Kidney epithelial cell (primary cell): ENCODE measurements at places on chromosomes 1 and 21.

DNA sequence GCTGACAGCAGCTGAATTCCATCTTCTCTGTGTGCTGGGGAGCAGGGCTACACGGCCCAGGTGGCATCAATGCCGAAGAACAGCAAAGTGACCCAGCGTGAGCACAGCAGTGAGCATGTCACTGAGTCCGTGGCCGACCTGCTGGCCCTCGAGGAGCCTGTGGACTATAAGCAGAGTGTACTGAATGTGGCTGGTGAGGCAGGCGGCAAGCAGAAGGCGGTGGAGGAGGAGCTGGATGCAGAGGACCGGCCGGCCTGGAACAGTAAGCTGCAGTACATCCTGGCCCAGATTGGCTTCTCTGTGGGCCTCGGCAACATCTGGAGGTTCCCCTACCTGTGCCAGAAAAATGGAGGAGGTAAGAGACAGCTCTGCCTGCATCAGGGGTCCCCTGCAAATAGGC lies 16.6 kb downstream of the SLC6A17 start:
- DNase-seq: no peak

DNA sequence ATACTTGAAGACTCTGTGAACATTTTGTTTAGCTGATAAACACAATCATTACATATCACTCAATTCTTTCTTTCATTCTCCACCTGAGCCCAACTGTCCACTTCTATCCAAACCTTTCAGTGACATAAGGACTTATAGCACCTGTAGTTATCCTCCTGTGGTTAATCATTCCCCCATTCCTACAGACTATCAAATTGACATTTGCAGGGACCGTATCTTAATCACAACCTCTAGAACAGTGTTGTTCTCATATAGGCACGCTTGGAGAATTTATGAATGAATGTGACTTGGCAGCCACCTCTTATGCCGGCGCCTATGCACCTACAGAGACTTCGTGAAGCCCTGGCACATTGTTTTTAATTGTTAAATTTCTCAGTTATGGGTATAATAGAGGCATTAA lies 83.9 kb upstream of the CXADR start:
- no peak for DNase-seq

- DNase-seq: no peak
Measured at GRCh38 chr1:98323388-98323787, 338.1 kb upstream of the SNX7 start.

DNA sequence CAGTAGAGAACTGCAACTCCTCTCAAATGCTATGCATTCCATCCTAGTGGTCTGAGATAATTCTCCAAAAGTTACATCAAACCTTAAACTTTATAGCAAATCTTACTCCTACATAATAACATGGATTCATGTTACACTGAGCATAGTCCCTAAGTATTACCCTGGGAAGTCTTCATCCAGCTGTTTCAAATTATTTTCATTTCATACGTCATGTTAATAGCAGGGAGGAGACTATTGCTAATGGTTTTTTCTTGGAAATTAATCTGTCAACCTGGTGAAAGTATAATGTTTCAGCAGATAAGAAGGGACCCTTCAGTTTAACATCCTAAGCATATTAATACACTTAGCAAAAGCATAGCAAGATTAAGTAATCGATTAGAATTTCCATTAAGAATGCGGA lies 318.1 kb downstream of the USP25 start:
- DNase-seq: no peak

DNA sequence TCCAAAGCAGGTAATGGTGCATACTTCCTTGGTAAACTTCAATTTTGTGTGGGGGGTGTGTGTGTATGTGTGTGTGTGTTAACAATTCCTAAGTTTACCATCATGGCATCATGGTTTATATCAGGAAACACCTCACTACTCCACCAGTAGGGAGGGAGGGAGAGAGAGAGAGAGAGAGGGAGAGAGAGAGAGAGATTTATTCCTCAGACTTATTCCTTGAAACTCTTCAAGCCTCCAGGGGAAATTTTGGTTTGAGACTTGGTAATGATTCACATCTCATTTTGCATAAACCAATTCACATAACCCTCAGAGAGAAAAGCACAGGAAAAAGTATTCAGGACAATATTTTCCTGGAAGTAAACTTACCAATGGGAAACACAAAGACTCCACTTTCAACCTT lies 115.0 kb downstream of the TTLL7 start:
- DNase-seq: no peak

- DNase-seq: peak; percentile 82
Measured at GRCh38 chr1:36133484-36133883, 8.5 kb upstream of the COL8A2 start.

GRCh38 chr1:9155879-9156278 lies 27.0 kb upstream of the GPR157 start:
- DNase-seq: no peak

GRCh38 chr1:158037866-158038359 lies 44.5 kb downstream of the KIRREL1 start:
- DNase-seq: no peak

DNA sequence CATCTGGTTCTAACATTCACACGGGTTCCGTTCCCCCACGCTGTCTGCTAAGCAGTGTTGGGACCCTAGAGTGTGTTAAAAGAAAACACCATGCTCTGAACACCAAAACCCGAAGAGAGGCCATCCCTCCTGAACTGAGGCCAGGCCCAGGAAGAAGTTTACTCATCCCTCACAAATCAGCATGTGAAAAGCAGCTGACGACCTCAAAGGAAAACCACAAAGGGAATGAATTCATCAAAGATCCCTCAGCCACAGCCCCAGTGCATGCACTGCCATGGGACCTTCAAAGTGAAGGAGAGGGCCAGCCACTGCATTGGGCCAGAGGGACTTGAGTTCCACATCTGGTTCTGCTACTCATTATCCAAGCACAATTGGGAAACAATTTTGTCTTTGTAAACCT lies 7.0 kb upstream of the PSEN2 start:
- peak; percentile 35 for DNase-seq

DNA sequence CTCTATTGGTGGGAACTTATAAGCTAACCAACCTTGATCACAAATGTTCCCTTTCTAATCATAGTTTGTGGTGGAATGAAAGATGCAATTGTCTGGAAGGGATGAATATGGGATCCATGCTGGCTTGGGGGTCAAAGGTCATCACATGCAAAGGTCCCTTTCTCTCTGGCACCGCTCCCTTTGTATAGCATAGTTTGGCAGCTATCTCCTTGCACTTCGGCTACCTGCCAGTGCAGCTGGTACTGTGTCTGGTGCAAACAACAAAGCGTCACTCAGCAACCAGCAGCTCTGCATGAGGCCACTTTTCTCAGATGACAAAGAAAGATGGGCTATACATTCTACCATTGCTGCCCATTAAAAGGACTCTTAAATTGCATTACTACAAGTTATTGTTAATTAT lies 188.2 kb upstream of the NFIA start:
- no peak for DNase-seq

- peak; percentile 97 for DNase-seq
Measured at GRCh38 chr1:149887456-149888246, 11.7 kb upstream of the BOLA1 start.

- DNase-seq: no peak
Measured at GRCh38 chr1:83918688-83919285, 80.1 kb downstream of the TTLL7 start.

DNA sequence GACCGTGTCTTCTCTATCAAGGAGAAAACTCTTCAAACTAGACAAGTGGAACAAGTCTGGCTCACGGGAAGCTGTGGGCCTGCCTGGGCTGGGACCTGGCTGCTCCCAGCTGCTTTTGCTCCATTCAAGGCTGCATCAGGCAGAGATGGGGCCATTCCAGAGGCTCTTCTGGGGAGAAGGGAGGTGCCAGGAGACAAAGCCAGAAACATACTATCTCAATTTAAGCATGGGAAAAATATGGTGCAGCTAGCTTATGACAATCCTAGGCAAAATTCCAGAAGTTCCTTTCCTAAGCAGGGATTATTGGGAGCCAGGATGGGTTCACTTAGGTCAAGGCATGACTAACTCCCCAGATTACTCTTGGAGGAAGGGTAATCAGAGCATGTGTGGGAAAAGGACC lies 90.8 kb upstream of the SLC2A1 start:
- no peak for DNase-seq

GRCh38 chr1:238060061-238060460 lies 169.3 kb upstream of the ZP4 start:
- no peak for DNase-seq

DNA sequence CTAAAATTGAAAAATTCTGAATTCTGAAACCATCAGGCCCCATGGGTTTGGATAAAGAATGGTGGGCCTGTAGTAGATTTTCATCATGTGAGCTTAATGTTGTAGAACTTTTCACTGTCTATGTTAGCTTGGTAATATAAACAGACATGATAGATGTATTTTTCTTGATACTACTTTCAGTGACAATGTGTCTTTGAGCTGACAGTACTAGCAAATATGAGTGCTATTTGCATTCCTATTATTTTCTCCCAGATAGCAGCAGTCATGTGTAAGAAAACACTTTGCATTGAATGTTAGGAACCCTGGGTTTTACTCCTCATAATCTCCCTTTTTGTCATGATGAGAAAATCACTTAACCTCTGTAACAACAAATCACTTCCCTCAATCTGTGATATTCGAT lies 18.1 kb downstream of the KMO start:
- DNase-seq: no peak

GRCh38 chr1:27428316-27429028 lies 36.0 kb downstream of the GPR3 start:
- DNase-seq: no peak

GRCh38 chr1:109814223-109814622 lies 50.5 kb upstream of the EPS8L3 start:
- DNase-seq: no peak

DNA sequence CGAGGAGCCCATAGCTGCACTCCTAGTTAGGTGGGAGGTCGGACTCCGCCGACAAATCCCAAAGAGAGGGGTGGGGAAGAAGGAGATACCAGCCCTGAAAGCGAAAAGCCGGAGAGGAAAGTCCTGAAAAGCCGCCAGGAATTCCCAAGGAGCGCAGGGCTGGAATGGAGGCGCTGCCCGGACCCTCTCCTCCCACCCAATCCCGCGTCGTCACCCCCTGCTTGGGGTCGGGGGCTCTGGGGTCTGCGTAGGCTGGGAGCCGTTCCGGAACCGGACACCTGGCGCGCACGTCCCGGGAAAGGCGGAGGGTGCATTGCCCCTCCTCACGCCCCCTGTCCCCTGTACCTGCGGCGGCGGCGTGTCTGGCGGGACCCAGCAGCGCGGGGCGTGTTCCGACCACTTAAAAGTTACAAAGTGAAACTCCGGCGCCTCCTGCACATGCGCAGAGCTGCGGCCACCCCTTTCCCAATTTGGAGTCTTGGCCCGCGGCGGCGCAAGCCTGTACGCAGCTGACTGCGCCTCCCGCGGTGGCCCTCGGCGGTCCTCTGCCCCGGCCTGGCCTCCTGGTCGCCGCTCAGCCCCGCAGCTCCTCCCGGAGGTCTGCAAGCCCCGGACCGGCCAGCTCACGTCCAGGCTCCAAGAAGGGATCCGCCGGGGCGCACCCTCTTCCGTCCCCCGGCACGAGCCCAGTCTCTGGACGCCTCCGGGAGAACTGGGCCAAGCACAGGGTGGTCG lies at the start of gene TMEM63A:
TMEM63A (minus strand) TSS at position 422 of the 735 bp plus-strand sequence. CDS start 4,800 bp downstream, outside the sequence.
- no peak for DNase-seq

DNA sequence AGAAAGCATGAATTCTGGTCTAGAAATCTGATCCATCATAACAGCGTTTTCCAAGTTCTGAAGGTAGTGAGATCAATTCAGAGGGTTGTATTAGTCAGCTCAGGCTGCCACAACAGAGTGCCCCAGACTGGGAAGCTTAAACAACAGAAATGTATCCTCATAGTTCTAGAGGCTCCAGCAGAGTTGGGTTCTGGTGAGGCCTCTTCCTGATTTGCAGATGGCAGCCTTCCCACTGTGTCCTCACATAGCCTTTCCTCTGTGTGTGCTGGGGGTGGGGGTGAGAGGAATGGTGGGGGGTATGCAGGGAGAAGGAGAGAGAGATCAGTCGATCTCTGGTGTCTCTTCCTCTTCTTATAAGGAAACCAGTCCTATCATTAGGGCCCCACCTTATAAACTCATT lies 15.1 kb downstream of the ZBTB8B start:
- no peak for DNase-seq

- DNase-seq: no peak
Measured at GRCh38 chr1:20028125-20028524, 41.9 kb upstream of the PLA2G5 start.

GRCh38 chr1:174358786-174359453 lies 88.8 kb upstream of the GPR52 start:
- no peak for DNase-seq

GRCh38 chr1:7732331-7732730 lies 38.8 kb upstream of the VAMP3 start:
- DNase-seq: no peak

- no peak for DNase-seq
Measured at GRCh38 chr21:21230672-21231071, 232.5 kb downstream of the NCAM2 start.

- no peak for DNase-seq
Measured at GRCh38 chr1:33170351-33171274, 11.2 kb downstream of the TRIM62 start.

DNA sequence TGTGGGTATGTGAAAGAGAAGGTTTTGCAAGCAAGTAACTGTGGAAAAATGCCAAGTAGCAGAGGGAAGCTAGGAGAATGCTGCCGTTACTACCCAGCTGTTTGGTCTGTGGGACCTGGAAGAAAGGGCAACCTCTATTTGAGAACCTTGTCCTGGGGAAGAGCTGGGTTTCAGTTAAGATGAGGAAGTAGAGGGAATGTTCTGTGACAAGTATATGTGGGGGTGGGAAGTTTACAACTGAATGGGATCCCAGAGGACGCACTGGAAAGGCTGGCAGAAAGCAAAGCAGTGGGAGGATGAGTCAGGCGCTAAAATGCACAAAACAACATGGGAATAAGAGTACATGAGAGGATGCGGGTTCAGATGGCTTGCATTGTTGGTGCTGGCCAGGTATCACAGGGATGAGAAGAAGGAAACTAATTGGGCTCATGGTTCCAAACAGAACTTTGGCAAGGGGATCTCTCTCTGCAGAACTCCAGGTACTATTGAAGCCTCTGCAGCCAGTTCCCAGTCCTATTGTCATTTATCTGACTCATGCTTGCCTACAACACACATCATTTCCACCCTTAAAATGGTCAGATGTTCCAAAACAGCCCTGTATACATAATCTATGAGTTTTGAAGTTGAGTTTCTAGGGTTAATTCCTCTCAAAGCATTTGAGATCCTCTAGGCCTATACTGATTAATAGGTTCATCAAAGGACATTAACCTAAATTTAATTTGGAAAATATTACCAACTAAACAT lies 88.5 kb upstream of the VAV3 start:
- no peak for DNase-seq

DNA sequence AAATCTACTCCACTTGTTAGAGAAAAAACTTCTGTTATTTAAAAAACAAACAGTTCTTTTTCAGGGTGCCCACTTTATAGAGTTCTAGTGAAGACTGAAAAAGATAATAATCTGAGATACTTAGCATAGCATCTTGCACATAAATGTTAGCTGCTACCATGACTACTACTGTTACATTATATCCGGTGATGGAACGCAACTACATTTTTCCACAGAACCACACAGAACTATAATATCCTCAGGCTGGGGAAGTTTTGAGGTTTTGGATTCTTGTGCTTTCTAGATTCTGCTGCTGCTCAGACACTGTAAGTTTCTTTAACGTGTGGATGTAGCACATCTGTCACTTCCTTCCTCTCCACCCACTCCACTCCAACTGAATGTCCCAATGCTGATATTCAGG lies 110.3 kb downstream of the PTPN14 start:
- DNase-seq: no peak
